ENCODE measurements at places on chromosomes 1 and 21.
A peak's percentile ranks its signal among the peaks of the same experiment; 100 is the strongest.

GRCh38 chr1:150387200-150387599 lies 23.3 kb downstream of the RPRD2 start:
- no peak for DNase-seq

GRCh38 chr1:209643285-209644020 lies 8.8 kb downstream of the LAMB3 start:
- DNase-seq: no peak

GRCh38 chr1:201518071-201518470 lies 11.1 kb upstream of the CSRP1 start:
- DNase-seq: no peak

DNA sequence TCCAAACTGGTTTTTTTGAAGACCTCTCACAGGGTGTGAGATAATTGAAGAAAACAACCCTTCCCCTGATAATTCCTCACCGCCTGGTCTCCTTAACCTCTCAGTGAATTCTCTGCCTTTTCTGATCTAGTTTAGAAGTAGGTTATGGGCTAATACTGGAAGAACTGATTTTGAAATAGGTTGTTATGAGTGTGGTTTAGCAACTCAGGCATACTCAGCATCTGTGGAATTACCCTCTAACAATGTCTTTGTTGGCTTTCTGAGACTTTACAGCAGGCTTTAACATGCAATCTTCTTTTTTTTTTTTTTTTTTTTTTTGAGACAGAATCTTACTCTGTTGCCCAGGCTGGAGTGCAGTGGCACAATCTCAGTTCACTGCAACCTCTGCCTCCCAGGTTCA lies 10.3 kb upstream of the PLD5 start:
- DNase-seq: no peak

DNA sequence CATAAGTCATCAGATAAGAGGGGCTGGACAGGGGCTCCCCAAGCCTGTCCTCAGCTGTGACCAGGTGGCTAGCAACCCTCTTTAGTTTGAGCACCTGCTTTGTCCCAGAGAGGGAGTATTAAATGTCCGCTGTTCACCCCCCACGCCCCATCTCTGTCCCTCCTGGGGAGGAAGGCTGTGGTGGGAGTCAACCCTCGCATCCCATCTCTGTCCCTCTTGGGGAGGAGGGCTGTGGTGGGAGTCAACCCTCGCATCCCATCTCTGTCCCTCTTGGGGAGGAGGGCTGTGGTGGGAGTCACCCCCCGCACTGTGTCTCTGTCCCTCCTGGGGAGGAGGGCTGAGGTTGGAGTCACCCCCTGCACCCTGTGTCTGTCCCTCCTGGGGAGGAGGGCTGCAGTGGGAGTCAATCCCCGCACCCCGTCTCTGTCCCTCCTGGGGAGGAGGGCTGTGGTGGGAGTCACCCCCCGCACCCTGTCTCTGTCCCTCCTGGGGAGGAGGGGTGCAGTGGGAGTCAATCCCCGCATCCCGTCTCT lies 72.6 kb upstream of the ABCG1 start:
- DNase-seq: no peak

DNA sequence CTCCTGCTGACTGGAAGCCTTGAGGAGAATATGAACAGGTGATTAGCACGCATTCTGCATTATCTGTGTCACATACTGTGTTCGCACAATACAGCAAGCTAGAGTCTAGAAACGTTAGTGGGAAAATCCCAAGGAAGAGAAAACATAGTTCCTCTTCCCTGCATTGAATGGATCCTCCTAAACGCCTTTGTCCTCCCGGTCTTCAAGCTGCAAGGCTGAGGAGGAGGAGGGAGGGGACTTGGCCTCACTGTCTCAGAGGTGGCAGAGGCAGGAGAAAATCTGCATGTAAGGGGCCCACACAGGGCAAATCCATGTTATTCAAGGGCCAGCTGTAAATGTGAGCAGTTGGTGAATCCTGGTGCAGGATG lies 34.4 kb downstream of the WNT9A start:
- DNase-seq: no peak

DNA sequence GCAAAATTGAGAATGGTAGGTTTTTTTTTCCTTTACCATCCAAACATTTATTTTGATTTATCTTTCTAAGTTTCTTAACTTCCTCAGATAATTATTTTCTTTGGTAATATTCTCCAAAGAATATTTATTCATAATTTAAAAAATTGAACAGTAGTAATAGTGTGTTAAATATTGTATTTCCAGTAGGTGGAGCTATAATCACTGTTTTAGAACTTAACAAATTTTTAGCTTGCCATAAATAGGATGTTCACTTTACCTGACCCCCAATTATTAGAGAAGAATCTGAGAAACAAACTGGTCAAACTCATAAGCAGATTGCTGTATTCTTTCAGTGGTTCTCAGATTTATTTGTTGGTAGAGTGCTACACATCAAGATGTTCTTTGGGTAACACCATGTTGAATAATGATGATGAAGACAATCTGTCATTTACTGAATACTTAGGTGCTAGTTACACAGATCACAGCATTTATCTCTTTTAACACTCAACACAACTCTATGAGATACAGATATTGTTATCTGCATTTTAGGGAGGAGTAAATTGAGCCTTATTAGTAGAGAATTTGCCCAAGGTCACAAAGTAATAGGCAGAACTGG lies 82.4 kb upstream of the GPR88 start:
- no peak for DNase-seq

DNA sequence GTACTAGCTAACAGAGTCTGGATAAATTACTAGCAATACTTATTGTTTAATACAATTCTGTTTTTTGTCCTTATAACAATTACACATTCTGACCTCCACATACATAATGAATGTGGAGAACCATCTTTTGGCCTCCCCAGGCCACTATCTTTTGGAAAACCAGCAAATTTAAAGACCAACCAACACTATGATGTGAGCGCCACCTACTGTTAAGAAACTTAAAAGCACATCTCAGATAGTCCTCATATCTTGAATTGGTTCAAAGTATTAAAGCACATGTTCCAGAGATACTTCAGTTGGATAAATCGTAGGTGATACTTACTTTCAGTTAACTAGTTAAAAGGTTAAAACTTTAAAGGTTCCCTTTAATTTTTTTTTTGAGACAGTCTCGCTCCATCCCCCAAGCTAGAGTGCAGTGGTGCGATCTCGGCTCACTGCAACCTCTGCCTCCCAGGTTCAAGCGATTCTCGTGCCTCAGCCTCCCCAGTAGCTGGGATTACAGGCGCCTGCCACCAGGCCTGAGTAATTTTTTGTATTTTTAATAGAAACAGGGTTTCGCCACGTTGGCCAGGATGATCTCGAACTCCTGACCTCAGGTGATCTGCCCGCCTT lies 29.3 kb upstream of the USP1 start:
- no peak for DNase-seq

DNA sequence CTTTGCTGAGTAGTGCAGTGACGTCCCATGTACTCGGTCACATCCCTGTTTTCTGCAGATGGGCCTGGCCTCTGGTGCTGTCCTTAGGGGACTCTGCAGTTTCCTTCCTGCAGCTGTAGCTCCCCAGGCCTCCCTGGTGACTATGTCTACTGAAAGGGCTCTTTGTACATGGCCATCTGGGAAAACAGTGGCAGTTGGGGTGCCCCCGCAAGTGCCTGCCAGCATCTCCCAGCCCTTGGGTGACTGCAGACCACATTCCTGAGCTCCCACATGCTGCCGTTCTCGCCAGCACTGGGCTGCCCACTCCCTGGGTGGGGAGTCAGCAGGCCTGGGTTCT lies 37.5 kb upstream of the KCNA10 start:
- DNase-seq: no peak

DNA sequence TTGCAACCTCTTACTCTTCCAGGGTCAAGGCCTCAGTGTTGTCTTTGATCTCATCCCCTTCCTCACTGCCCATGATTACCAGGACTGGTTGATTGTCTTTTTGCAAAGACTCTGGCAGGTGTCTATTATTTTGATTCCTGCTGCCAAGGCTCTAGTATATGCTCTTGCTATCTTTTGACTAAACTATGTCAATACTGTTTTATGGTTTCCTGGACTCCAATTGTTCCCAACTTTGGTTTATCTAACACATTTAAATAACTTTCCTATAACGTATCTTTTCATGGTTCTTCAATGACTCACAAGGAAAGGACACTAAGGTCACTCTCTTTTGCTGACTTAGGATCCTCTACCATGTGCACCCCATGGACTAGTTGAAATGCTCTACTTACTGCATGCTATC lies 141.5 kb downstream of the PTPRC start:
- no peak for DNase-seq

GRCh38 chr1:32753532-32754316 lies 51.2 kb upstream of the SYNC start:
- peak; percentile 48 for DNase-seq

DNA sequence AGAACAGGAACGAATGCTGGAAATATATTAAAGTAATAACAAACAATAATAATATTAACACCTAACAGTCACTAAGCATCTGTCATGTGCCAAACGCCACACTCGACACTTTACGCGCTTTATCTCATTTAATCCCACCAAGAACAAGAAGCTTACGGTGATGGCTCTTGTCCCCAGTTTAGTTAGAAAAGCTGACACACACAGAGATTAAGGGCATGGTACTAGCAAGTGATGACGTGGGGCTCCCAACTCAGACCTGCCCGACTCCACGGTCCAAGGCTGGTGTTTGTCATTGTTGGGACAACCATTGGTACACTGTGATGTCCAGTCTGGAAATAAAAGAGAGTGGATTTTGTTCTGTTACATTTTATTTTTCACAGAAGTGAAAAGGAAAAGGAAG lies 41.1 kb upstream of the KIF26B start:
- DNase-seq: no peak

- no peak for DNase-seq
Measured at GRCh38 chr1:50531601-50532000, 108.4 kb upstream of the DMRTA2 start.

DNA sequence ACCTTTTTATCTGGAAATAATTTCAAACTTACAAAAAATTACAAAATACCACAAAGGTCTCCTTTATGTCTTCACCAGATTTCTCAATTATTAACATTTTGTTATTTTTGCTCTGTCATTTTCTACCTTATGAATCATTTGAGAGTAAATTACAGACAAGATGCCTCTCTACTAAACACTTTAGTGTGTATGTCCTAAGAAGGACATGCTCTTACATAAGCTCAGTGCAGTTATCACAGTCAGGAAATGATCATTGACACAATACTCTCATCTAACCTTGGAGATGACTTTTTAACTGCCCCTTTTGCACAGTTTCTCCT lies 378.9 kb upstream of the RUNX1 start:
- DNase-seq: no peak

DNA sequence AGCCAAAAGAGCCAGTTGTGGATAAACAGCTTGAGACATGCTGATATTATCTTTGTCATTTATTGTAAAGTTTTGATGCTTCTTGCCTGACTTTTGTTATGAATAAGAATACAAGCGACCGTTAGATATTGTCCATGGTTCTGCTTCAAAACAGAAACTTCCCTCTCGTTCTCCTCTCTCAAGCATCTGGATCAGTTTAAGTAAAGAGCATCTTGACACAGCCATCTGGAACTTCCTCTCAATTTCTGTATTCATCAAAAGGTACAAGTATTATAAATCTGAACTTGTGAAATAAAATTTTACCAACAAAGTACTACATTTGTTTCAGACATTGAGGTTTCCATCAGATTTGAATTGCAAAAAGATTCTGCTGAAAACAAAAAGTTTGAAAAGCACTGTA lies 36.4 kb upstream of the CLDN14 start:
- DNase-seq: no peak

DNA sequence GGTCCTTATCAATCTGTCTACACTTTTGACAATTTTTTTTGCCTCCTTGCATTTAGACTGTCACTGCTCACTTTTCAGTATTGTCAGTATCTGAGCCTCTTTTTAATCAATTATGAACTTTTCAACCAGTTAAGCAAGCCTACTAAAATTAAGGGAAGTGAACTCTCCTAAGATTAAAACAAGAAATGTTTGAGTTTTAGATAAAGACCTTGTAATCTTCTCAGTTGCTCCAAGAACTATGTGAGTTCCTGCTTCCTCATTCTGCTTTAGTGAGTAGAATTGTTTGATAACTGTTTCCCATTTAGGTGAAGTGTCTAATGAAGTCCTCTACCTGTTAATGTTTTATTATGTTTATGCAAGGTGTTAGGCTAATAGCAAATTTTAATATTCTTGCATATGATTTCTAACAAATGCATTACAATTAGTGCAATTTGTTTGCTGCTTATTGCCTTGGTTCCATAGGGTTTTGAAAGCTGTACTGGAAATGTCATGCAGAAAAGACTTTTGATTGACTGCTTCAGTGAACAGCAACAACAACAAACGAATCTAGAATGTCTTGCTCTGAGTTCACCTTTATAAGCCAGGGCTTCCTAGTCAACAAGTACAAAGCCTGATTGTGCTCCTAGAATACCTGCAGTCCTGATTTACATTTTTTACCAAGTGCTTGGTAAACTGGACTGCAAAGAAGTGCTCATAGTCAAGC lies 40.9 kb downstream of the PLA2G4A start:
- DNase-seq: no peak

DNA sequence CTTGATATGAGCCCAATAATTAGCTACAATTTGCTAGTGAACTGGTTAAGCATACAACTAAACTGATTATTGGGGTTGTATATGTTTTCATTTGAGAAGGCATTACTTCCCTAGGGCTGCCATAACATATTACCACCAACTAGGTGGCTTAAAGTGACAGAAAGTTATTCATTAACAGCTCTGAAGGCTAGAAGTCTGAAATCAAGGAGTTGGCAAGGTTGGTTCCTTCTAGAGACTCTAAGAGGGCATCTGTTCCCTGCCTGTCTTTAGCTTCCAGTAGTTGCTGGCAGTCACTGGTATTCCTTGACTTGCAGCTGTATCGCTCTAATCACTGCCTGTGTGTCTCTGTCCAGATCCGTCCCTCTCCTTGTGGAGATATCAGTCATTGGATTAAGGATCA lies 86.3 kb downstream of the LHX9 start:
- DNase-seq: no peak

DNA sequence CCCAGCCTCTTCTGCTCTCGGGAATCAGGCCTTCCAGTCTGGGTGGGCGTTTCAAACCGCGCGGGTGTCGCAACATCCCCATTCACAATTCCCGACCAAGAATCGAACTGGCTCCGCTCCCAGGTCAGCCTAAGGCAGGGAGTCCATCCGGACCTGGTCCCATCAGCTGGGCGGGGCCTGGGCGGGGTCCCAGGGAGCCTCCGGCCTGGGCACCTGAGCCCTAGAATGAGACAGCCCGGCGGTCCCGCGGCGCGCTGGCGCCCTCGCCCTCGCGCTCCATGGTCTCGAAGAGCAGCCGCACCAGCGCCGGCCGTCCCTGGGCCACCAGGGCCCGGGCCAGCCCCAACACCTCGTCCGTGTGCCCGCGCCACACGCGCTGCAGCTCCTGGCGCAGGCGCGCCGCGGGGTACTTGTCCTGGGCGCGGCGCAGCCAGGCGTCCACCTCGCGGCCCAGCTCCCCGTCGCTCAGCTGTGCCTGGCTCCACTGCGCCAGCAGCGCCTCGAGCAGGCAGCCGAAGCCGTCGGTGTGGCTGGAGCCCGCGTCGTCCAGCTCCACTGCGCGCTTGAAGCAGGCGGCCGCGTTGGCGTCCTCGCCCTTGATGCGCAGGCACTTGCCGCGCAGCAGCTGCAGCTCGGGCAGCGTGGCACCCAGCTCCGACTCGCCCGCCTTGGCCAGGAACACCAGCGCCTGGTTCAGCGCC lies 16.9 kb upstream of the PARS2 start:
- DNase-seq: no peak

Data from activated CD4-positive, alpha-beta T cell treated with anti-CD3 and anti-CD28 coated beads for 1 hour (primary cell).